ENCODE measurements at places on chromosomes 1 and 21.

GRCh38 chr1:180981596-180982387 lies 40.9 kb downstream of the STX6 start:
- DNase-seq = peak; percentile 52

DNA sequence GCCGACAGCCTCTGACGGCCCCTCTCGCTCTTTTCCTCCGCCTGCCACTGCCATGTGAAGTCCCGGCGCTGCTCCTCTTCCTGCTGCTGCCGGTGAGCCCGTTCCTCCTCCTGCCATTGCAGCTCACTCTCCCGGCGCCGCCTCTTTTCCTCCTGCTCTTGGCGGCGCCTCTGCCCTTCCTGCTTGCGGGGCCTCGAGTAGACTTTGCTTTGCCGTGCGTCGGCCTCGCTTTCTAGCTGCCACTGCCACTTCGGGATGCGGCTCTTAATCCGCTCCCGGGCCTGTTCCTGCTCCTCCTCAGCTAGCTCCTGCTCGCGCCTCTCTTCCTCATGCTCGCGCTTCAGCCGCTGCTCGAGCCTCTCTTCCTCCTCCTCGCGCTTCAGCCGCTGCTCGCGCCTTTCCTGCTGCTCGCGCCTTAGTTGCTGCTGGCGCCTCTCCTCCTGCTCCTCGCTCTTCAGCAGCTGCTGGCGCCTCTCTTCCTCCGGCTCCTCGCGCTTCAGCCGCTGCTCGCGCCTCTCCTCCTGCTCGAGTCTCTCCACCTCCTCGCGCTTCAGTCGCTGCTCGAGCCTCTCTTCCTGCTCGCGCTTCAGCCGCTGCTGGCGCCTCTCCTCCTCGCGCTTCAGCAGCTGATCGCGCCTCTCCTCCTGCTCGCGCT lies 4.3 kb downstream of the TCHH start:
- peak; percentile 91 for DNase-seq

- no peak for DNase-seq
These were observed 66.3 kb downstream of the MAP3K7CL start for GRCh38 chr21:29196670-29197191.

DNA sequence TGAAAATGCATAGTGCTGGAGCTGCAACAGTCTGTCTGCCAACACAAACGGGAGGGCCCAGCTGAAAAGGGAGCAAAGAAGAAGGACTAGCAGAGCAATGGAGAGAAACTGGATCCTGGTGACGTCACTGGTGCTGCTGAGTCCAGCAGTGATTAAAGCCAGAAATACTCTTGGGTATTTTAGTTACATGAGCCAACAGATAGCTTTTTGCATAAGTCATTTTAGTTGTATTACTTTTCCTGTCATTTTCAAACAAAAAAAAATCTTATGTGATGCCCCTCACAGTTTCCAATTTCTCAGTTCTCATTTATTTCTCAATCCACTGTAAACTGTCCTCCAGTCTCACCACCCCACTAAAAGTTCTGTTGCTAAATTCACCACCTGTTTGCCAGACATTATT lies 38.7 kb upstream of the NEK7 start:
- no peak for DNase-seq

GRCh38 chr1:100703052-100703451 lies 16.5 kb upstream of the VCAM1 start:
- no peak for DNase-seq

DNA sequence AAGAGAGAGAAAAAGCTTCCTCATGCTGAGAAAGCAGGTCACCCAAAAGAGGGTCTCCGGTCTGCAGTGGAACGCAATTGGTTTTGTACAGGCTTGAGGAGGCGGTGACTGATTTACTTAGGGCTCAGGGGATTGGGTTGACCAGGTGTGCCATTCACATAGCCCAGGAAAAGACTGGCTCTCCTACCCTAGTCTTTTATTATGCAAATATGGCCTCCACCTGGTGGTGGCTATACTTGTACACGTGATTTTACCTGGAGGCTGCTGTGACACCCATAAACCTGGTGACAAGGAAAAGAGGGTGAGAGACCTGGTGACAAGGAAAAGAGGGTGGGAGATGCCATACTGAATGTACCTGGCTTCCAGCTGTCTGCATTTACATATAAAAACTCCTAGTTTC lies 49.9 kb downstream of the DNTTIP2 start:
- no peak for DNase-seq

DNA sequence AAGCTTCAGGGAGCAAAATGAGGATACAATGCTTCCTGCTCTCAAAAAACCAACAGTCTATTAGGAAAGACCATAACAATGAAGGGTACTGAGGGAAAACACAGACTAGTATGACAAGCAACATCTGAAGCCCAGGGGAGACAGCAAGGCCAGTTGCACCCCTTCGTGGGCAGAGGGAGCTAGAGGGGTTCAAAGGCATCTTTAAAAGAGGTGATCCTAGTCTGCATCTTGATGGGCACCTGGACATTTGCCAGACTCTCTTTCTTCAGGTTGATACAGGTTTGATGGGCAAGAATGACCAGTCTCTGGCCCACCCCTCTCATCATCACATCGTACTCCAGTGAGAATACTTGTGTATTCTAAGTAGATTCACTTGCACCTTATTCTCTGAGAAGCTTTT lies 177.7 kb downstream of the VAV3 start:
- no peak for DNase-seq
